ENCODE measurements at places on chromosomes 13 and 19.
A peak's percentile ranks its signal among the peaks of the same experiment; 100 is the strongest.

DNA sequence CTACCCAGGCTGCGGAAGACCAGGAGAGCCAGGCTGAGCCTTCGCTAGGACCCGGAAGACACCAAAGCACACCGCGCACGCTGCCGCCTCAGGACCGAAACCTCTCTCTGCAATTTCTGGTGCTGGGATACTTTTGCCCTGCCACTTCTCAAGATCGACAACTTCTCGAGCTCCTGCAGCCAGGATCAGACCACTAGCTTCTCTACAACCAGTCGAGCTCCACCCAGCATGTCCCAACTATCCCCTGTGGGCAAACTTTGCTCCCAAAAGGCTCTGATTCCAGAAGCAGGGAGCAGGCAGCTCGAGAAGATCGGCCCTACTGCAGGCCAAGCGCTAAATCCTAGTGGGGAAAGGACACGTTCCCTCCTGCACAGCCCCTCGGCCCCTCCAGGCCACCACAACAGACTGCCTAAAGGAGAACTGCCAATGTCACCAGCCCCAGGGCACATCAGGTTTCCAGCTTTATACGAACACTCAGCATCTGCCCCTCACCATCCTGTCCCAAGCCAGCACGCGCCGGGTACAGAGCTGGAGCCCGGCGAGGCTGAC, 979 bp downstream of the AKAP8 start:
- DNase-seq: peak; percentile 17

DNA sequence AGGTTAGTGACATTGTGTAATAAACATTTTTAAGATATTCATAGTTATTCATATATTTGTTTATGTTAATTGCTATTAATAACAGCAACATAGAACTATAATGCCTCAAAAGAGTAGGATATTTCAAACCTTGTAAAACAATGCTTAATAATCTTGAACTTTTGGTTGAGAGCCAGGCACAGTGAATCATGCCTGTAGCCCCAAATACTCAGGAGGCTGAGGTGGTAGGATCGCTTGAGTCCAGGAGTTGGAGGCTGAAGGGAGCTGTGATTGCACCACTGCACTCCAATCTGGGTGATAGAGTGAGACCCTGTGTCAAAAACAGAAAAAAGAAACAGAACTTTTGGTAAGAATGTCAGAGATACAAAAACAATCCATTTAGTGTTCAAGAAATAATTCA, 213.9 kb upstream of the SLITRK1 start:
- DNase-seq: no peak

- DNase-seq: no peak
Measured at GRCh38 chr19:44010468-44010867, 7.7 kb downstream of the ZNF230 start.

GRCh38 chr13:94683409-94683808, 28.9 kb downstream of the SOX21 start:
- no peak for DNase-seq

- no peak for DNase-seq
Measured at GRCh38 chr19:54425382-54425723, 10.1 kb downstream of the TTYH1 start.

DNA sequence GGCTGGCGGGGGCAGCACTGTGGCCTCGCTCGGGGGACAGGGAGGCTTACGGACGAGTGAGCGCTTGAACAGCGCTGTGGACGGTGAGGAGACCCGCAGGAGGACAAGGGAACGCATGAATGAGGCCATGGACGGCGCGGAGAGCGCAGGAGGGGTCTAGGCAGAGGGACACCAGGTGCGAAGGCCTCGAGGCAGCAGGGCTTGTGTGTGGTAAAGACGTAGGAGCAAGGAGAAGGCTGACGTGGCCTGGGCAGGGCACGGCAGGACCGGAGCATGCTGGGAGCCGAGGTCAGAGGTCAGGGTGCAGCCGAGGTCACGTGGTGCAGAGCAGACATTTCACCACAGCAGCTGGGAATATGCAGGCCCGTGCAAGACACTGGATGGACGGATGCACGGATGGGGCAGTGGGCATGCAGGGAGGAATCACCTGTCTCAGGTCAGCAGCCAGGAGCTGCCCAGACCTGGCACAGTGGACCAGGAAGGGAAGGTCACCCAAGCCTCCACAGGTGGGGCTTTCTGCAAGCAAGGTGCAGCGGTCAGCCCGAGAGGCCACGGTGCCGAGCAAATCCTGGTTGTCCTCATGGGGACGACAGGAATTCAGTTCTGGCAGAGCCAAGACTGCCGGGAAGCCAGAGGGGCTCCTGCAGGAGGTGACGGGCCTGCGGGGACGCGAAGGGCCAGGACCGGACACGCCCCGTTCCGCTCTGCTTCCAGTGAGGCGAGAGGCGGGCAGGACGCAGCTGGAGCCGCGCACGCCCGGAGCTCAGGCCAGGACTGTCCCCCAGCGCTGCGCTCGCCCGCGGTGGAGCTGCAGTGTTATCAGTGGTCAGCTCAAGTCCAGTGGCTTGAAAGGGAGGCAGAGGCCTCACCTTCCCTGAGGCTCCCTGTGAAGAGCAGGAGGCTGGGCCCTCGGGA, 72.2 kb downstream of the RASA3 start:
- DNase-seq: no peak

DNA sequence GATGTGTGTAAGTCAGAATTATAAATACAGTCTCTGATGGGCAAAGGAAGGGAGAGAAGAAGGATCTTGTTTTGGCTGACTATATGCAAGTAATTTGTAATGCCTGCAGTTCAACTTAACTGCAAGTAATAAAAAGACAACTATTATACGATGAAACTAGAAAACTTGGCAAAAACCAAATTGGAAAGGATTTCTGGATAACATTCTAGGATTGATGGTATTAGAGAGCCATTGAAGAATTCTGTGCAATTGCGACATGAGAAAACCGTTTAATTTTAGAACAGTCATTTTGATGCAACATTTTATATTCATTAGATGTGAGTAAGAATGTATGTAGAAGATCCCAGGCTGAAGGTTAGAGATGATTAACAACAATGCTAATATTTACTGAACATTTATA, 1334.1 kb downstream of the EFNB2 start:
- no peak for DNase-seq

DNA sequence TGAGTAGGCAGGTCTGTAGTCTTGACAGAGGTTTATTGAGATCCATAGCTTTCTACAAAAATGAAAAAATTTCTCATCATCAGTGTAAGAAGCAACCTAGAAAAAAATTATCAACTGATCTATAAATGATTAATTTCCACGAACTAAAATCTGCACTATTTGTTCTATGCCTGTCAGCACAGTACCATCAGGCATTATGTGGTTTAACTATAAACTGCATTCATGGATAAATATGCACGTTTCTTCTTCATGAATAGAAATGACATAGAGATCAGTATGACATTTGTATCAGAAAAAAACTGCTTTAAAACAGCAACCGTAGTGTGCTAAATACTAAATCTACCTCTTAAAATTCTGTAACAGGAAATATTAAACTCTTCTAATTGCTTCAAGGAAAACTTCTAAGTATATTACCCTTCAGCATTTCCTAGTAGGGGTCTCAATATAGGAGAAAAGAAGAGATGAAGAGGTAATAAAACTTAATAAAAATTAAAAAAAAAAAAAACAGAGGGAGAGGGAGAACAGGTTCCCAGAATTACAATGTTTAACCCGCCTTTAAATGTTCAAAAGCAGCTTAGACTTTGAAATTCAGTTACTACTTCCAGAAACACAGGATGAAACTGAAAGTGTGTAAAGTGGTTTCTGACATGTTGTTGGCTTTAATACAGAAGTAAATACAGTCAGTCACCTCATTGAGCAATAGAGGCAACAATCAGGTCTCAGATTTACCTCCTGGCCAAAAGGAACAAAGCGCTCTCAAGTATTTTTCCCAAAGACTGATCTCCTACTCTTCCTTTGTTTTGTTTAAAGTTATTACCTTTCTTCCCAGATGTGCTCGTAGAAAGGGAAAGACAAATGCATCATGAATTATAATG, 144.4 kb downstream of the DIAPH3 start:
- DNase-seq: no peak

- DNase-seq: no peak
Measured at GRCh38 chr13:42660333-42660965, 86.5 kb downstream of the TNFSF11 start.

DNA sequence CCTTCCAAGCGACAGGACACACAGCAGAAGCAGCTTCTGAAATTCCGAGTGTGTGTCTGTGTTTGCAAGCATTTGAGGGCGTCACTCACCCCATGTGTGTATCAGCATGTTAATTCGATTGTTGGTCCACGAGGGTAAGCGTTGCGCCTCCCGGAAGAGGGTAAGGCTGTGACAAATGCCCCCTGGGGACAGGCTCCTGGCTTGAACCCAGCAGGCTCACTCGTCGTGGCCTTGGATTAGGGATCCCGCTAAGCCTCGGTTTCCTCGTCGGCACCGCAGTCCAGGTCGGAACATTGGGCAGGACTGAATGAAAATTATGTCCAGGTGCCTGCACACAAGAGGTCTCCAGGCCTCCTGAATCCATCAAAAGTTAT, 606 bp upstream of the STXBP2 start:
- DNase-seq: no peak

- DNase-seq: no peak
Measured at GRCh38 chr13:46383383-46383782, 3.7 kb downstream of the RUBCNL start.

DNA sequence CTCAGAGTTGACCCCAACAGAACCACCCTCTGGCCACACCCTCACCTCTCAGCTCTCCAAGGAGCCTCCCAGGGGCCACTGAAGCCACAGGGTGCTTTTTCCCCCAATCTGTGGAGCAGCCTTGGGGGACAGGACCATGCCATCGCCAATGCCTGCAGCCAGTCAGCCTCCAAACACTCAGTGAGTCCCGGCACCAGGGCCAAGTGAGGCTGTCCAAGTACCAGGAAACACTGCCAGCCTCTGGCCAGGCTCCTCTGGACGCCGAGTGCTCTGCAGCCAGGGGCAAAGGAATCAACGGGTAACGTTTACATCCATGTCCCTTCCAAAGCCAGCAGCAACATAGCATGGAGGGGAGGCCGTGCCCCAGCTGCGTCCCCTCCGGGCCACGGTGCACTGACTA, 9.5 kb upstream of the COMP start:
- DNase-seq: no peak

- no peak for DNase-seq
Measured at GRCh38 chr19:31600731-31601295, 251.6 kb upstream of the TSHZ3 start.

DNA sequence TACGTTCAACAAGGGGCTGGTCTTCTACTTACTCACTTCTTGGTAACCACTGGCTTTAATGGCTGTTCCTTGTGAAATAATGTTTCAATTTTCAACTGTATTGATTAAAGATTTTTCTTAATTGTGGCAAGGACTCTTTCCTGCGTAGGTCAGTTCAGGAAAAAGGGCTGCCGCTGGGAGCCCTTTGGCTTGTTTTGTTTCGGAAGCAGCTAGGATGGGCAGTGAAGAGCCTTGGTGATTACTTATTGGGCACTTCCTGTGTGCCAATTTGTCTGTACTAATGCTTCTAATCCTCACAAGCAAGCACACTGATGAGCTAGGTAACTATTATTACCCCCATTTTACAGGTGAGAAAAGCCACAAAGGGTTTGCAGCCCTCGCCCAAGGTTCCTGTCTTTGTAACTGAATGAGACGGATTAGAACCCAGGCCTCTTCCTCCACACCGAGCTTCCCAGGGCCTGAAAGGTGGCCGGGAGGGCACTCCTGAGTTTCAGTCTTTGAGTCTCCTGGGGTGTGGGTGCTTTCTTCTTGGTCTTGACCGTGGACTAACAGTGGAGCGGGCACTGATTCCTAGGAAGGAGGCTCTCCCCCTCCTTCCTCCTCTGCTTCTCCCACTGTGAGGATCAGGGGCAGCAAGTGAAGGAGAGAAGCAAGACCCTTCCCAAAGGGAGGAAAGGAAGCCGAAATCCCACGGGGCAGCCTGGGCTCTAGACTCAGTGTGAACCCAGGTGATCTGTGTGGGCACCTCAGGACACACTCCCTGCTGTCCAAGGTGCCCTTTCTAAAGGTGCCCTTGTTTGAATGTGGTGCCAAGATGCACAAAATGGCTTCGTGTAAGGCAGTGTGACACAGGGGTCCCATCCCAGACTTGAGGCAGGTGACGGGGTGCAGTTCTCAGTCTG, 3.7 kb downstream of the COL4A2 start:
- DNase-seq: no peak

GRCh38 chr19:13102666-13103580, at the start of gene LYL1:
LYL1 (minus strand) TSS chr19:13102858; CDS start chr19:13101171, 1,687 bp downstream.
- DNase-seq: peak; percentile 41

DNA sequence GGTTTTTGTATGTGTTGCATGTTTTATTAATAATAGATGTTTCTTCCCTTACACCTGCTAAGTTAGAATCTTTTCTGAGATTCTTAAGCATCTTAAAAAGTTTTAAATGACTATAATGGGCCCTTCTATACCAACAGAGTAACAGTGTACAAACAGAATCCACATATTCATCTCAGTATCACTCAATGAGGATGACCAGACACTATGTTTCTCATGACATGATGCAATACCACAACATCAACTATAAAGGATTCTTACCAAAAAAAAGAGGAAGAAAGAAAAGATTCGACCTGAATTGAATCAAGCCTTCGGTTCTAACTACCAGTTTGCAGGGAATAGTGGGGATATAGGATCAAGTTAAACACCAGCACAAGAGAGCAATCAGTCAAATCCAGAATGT, 56.5 kb downstream of the INTS6 start:
- DNase-seq: no peak

DNA sequence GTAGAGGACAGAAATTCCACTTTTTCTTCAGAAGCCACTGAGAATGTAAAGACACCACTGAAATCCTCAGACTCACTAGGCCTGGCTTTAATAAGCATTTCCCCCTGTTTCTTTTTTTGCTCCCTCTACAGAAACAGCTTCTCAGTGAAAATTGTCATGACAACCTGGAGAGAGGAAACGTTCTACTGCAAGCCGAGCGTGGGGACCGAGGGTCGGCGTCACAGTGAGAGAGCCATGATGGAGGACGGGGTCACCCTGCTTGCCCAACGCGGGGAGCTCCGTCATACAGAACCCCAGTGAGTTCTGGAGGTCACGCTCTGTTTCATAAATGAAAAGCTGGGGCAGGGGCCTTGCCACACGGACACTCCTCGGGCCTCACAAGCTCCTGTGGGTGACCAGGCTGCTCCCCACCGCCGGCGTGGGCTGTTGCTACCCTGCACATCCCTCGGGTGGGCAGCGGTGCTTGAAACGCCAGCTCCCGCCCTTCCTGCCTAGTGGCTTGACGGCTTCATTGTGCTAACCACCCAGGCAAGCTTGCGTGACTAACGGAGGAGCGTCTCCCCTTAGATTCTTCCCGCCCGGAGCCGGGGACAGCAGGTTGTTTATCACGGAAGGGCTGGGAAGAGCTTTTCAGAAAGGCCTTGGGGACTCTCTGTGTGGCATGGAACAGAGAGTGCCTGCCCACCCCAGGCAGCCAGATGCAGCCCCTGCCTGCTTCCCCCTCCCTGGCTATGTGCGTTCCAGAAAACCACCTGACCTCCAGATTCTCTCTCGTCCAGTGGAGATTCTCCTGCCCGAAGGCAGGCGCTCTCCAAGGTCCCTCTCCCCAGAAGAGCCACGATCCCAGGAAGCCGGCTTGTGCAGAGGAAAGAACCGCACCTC, 153.6 kb downstream of the KATNAL1 start:
- DNase-seq: no peak

GRCh38 chr13:96071504-96071903, 18.3 kb upstream of the UGGT2 start:
- DNase-seq: no peak

GRCh38 chr13:79912403-79912802, 428.5 kb downstream of the SPRY2 start:
- no peak for DNase-seq

GRCh38 chr13:24748061-24748400, 15.9 kb upstream of the RNF17 start:
- no peak for DNase-seq
